ENCODE measurements at places on chromosomes 4 and X.

- no peak for DNase-seq
Measured at GRCh38 chrX:65706041-65706828, 38.8 kb downstream of the MSN start.

- peak; percentile 89 for DNase-seq
Measured at GRCh38 chr4:40662962-40663604, 33.4 kb upstream of the RBM47 start.

GRCh38 chr4:187294861-187295260, 571.2 kb upstream of the FAT1 start:
- DNase-seq: no peak

DNA sequence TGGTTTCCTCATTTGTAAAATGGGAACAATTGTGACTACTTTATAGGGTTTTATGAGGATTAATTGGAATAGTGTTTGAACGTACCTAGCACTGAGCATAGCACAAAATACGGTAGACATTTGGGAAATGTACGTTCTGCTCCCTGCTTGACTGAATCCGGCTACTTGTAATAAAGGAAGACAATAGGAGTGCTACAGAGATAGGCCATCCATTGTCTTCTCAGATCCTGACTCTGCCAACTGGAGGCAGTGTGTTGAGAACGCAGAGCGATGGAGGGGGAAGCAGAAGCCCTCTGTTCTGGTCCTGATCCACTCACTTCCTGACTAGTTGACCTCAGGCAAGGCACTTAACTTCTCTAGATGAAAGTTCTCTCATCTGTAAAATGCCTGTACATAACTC, 26.4 kb downstream of the ENPP6 start:
- DNase-seq: no peak
